ENCODE measurements at places on chromosomes 5 and 9.

GRCh38 chr5:9500193-9500592 lies 45.7 kb downstream of the SEMA5A start:
- no peak for DNase-seq

DNA sequence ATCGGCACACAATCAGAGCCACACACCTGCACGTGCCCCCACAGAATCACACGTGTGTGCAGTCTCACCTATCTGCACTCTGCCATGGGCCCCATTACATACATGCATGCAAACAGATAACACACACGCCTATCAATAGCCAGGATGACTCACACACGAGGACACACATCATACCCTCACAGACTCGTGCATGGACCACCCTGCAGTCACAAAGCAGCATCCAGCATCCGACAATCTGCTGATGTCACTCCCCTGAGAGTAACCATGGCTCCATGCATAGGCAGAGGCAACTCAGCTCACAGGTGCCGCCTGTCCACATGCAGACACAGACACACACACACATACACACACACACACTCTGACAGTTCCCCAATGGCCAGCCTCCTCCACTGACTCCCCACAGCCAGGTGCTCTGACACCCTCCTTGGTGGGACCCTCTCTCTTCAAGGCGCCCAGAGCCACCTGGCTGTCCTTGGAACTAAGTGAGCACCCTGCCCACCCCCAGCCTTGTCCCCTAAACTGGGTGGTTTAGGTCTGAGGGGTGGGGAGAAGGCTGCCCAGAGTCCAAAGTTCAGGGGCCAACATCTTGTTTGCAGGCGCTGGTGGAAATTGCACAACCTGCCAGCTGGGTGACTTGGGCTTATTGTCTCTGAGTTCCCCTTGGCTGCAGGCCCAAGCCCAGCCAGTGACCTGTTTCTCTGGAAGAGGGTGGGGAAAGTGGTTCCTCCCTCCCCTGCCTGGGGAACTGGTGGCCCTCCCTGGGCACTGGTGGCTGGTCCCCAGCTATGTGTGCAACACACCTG lies 34.6 kb upstream of the NEK6 start:
- DNase-seq = no peak

DNA sequence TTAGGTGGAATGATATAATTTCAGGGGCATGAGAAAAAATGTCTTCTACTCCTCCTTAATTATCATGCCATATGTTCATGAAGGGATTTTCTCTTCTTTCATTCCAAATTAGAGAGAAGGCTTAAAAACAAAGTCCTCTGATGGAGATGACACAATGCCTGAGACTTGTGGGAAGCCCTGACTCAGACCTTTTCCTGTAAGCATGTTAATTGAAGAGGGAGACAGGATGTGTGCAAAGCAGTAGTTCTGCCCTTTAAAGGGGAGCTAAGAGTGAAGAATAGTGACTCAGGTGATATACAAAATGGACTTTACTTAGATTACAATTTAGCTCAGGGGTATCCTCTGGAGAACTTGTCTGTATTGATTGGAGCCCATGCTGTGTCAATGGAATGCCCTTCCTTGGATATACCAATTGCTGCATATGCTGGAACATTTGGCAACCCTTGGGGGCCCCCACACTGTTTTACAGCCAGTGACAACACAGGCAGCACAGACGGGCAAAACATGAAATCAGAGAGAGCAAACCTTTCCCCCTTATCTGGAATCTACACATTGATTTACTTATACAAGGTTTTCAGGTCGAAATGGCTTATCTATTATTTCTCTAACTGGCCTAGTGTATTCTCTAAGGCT lies 81.3 kb downstream of the IZUMO3 start:
- no peak for DNase-seq

DNA sequence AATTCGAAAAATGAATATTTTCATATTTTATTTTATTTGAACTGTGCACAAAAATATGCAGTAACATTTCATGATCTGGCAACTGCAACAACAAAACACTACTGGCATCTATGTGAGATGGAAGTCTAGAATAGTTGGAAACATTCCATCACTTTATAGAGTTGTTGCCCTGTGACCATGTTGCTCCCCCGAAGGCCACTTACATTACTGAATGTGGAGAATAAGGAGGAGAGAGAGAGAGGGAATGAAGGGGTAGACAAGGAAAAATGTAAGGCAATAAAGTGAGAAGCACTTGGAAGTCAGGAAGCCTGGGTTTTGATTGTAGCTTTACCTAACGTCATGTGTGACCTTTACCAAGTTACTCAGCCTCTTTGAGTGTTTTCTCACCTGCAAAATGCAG lies 437.2 kb upstream of the EDIL3 start:
- DNase-seq = no peak

- no peak for DNase-seq
These were observed 134.6 kb downstream of the TENT4A start for GRCh38 chr5:6847870-6848269.

GRCh38 chr5:176901260-176902101 lies 2.3 kb upstream of the HK3 start:
- no peak for DNase-seq

DNA sequence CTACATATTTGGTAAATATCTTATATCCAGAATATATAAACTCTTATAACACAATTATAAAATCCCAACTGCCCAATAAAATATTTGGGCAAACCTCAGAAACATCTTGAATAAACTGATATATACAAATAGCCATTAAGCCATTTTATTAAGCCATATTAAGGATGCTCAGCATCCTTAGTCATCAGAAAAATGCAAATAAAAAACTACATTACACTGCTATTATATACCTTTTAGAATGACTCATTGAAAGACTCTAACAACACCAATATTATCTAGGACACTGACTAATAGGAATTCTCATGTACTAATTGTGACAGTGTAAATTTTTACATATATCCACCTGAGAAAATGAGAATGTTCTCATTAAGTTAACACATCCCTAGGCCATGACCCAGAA lies 77.8 kb downstream of the CDH10 start:
- no peak for DNase-seq

- DNase-seq = no peak
These were observed 307.7 kb upstream of the TLE4 start for GRCh38 chr9:79264041-79264440.

- no peak for DNase-seq
These were observed 201.8 kb downstream of the GLIS3 start for GRCh38 chr9:4098031-4098430.

GRCh38 chr5:172973931-172974330 lies 9.6 kb upstream of the ATP6V0E1 start:
- no peak for DNase-seq

DNA sequence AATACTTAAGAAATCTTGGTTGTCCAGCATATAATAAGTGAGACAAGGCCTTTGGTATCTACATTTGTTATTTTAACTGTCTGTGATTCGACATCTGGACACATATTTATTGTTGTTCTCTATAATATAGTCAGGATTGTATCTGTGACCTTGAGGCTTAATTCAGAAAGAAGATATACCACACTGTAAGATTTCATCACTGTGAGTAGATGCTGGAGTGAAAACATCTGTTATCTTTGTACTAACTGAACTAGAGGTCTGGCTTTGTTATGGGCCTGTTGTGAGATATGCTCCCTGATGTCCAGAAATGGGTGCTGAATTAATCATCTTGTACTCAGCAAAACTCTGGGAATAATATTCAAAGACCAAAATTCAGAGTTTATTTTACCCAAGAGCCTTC lies 148.5 kb downstream of the ISOC1 start:
- DNase-seq = no peak

- DNase-seq = no peak
These were observed 17.2 kb downstream of the EBF1 start for GRCh38 chr5:159082474-159082873.

GRCh38 chr5:6547498-6547897 lies 85.3 kb downstream of the NSUN2 start:
- no peak for DNase-seq

- no peak for DNase-seq
These were observed 2.5 kb upstream of the NME5 start for GRCh38 chr5:138141734-138142133.

DNA sequence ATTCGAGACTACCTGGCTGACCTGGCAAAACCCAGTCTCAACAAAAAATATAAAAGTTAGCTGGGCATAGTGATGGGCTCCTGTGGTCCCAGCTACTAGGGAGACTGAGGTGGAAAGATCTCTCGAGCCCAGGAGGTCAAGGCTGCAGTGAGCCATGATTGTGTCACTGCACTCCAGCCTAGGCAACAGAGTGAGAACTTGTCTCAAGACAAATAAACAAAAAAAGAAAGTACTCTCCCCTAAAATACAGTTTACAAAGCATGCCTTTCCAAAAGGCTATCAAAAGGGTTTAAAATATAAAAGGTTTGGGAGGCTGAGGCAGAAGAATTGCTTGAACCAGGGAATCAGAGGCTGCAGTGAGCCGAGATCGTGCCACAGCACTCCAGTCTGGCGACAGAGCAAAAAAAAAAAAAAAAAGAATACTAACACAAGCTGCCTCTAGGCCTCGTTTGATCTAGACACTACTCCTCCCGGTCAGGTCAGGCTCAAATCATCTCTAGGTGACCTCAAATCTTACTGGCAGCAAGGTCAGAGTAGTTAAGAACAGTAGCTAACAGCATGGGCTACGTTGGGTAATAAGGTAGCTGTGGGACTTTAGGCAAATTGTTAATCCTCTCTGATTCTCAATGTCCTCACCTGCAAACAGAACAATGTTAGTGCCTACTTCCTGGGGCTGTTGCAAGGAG lies 9.3 kb downstream of the NAIF1 start:
- no peak for DNase-seq

GRCh38 chr5:78639791-78640190 lies 8.8 kb downstream of the LHFPL2 start:
- no peak for DNase-seq

DNA sequence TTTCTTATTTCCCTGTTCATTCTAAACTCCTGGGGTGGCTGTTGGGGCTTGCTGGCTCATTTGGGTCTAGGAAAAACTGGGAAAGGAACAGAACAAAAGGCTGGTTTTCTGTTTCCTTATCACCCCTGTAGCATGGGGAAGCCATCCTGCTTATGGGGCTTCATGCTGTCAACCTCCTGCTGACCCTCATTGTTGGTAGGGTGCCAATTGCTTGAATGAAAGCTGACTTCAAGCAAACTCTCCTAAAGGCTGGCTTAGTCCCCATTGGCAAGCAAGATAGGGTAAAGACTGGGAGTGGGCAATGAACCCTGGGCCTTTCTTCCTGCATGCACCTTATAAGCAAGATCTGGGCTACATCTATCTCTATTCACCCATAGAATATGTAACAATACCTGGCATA lies 511.6 kb downstream of the DMAC1 start:
- no peak for DNase-seq

Data from anterior cingulate cortex (tissue), 58 donors.